ENCODE measurements at places on chromosomes 5 and 9.

DNA sequence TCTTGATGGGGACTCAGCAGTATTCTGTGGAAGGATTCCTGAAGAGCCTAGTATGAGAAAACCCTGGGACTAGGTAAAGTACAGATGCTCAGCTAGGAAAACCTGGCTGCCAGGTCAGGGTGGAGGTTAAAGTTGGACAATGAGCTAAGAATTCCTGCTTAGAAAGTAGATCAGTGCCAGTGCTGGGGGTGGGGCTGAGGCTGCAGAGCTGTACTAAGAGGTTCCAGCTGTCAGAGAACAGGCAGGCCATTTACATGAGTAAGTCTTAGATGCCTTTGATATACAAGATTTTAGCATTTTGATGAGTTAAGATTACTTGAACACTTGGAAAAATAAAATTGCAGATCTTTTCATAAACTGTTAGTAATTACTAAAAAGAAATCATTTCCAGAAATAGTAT lies 332.3 kb upstream of the NUDT12 start:
- no peak for DNase-seq

DNA sequence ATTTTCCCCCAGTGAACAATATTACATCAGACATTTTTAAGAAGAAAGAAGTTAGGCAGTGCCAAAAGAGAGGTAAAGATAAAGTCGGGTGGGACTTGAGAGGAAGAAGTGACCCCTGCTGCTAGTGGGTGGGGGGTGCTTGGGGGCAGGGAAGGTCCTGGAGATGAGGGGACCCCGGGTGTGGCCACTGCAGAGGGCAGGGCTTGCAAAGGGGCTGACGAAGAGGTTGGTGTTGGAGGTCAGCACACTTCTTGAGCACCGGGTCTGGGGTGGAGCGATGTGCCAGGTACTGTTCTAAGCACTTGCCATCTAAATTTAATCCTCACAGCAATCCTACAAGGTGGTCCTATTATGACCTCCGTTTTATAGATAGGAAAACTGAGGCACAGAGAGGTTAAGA lies 62.0 kb downstream of the AMBP start:
- DNase-seq = no peak

GRCh38 chr9:115640887-115641286 lies 512.7 kb upstream of the PAPPA start:
- DNase-seq = no peak

GRCh38 chr5:93756372-93756771 lies 15.0 kb upstream of the POU5F2 start:
- DNase-seq = no peak

- no peak for DNase-seq
Measured at GRCh38 chr9:27400334-27400880, 103.5 kb upstream of the EQTN start.

GRCh38 chr5:169656125-169656901 lies 19.2 kb downstream of the DOCK2 start:
- DNase-seq = no peak
